ENCODE measurements at places on chromosomes 7 and 10.

- DNase-seq = no peak
These were observed 97.8 kb downstream of the HIPK2 start for GRCh38 chr7:139679731-139680594.

DNA sequence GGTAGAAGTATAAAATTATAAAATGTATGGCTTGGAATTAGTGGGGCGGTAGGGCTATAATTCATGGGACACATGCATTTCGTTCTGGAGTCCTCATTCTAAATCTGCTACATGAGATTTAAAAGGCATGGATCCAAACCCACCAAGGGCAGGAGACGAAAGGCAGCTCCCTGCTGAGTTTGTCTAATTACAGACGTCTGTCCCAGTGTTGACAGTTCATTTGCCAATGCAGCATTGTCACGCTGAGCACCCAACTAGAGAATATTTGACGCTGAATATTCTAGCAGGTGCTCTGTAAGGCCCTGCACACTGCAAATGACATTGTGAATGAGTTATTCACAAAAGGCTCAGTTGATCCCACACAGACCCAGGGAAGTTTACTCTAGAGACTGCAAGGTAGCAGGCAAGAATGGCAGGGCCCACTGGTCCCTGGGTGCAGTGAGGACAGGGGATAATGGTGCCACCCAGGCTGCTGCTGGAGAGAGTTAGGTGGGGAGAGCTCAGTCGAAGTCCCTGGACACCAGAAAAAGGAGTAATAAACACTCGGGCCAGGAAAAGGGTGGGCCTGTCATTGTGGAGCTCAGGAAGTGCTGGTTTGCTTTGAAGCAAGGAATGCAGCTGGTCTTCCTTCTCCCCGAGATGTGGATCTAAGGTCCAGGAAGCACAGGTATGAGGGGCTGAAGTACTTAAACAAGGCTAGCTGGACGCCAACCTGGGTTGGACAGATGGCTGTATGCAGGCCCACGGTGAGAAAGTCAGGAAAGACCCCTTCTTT is 75.0 kb upstream of the JCAD start:
- no peak for DNase-seq

- DNase-seq = no peak
These were observed 57.0 kb upstream of the GLCCI1 start for GRCh38 chr7:7911369-7912123.

DNA sequence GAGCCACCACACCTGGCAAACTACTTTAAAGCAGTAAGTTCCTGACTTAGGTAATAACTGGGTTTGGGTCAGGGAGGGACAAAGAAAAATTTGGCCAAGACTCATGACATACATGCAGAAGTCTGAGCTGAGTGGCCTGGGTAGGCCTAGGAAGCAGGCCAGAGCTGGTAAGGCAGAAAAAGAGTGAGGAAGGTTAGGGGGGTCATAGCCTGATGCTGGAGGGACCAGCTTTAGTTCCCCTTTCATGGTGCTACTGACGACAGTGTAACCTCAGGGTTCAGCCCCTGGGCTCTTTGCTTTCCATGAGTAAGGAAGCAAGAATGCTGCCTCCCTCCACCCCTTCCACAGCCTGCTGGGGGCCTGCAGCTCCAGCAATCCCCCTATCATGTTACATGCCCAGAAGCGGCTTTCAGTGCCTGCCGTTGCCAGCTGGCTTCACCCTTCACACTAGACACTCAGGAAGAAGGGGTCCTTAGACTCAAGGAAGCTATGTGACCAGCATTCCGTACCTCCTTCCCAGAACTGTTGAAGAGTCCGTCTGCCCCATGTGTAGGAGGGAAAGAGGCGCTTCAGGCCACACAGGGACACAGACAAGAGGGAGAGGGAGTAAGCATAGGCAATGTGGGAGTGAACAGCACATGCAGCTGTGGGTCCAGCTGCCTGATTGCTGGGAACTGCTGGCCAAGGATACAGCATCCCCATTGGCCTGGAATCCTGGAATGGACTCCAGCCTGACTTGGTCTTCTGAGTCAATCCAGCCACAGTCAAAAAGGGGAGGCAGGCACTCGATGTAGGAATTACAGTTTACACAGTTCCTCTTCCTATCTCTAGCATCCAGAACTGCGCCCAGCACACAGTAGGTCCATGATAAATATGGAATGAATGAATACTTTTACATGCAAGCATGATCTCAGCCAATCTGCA is 4.1 kb upstream of the PLAU start:
- DNase-seq = no peak

GRCh38 chr10:89805599-89806013 is 104.2 kb downstream of the KIF20B start:
- DNase-seq = no peak
